ENCODE measurements at places on chromosomes 6 and 20.
A peak's percentile ranks its signal among the peaks of the same experiment; 100 is the strongest.

DNA sequence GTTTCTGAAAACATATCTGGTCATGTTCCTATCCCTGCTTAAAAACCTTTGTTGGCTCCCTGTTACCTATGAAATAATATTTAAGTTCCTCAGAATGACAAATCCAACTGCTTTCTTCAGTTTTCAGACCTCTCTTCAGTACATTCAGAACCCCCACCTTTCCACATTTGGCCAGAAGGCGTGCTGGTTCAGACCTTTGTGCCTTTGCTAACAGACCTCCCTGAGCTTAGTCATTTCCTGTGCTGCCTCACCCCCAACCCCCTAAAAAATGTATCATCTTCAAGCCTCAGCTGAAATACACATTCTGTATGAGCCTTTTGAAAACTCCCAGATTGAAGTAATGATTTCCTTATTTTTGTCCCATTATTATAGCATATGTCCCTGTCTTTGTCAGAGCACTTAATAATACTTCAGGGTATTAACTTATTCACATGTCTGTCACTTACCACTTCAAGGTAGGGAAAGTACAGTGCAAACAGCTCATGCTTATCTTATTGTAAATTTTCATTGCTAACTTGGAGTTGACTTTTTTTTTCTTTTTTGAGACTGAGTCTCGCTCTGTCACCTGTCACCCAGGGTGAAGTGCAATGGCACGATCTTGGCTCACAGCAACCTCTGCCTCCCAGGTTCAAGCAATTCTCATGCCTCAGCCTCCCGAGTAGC, 19.7 kb downstream of the FAM217A start:
- peak; percentile 64 for DNase-seq

- no peak for DNase-seq
These were observed 49.7 kb upstream of the PHACTR1 start for GRCh38 chr6:12666886-12667285.

DNA sequence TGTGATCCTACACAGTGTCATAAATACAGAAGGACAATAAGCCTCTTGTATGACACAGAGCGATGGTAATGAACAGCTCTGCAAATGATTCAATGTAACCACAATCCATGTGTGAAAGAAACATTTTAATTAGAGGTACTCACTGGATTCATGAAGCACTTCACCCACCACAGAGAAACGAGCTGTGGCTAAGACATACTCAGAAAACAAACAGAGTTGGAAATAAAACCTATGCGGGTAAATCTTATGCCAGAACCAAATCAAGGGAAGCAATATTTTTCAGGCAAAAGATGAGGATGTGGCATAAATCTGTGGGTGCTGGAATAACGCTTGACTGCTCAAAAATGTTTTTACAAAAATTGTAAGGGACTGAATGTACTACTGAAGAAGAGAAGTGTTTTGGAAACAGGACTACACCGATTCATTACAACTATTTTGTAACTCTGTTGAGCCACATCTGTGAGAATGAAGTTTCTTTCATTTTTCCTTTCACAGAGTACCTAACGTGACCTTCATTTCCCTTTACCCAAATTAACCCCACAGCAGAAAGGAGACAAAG, 112.1 kb downstream of the WDR27 start:
- no peak for DNase-seq

DNA sequence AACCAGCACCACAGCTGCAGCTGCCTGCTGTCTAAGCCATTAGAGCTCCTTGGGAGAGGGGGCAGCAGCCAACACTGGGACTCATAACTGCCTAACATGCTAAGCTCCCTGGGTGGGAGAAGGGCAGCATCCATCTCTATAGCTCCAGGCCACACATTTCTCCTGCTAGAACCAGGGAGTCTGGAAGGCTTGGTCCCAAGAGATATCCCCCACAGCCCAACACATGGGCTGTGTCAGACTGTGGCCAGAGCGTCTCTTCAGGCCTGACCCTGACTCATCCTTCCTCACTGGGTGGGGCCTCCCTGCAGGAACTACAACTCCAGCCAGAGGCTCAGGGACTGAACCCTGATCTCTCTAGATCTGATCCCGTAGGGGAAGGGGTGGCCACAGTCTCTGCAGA, 411.1 kb downstream of the HDGFL1 start:
- DNase-seq, result no peak

GRCh38 chr20:36336954-36337704, 31.0 kb downstream of the DLGAP4 start:
- DNase-seq, result no peak

Data from activated CD8-positive, alpha-beta memory T cell treated with anti-CD3 and anti-CD28 coated beads, Interleukin-2, amount 50 U/mL, for 48 hours (primary cell).